Stimulated activated CD8-positive, alpha-beta memory T cell treated with anti-CD3 and anti-CD28 coated beads, Interleukin-7, amount 100 ng/mL, for 24 hours (primary cell): ENCODE measurements at places on chromosomes 1 and 21.

DNA sequence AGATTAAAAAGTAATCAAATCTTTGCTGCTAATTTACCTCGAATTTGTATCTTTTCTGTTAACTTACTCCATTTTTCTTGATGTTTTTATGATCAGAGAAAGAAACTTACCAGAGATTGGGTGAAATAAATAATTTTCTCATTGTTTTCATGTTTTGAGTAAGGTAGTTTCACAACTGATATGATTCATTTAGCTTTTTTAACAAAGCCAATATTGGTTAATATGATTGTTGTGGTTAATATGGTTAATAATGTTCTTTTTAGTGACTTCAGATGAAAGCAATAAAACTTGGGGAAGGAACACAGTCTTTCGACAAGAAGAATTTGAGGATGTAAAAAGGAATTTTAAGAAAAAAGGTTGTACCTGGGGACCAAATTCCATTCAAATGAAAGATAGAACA lies 48.1 kb downstream of the MAP3K21 start:
- DNase-seq: no peak

- no peak for DNase-seq
Measured at GRCh38 chr1:62492521-62492920, 55.7 kb downstream of the USP1 start.

DNA sequence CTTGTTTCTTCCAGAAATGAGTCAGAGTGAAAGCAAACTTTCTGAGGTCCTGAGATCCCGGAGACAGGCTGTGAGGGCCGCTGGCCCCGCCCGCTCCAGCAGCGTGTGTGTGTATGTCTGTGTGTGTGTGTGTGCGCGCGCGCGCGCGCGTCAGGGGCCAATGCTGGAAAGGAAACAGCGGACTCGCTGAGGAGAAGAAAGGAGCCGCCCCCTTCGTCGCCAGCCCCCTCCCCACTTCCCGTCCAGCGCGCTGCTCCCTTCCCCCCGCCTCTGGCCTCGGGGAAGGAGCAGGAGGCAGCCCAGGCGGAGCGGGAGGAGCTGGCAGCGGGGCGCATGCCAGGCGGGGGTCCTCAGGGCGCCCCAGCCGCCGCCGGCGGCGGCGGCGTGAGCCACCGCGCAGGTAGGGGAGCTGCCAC lies at the start of gene DISC1:
Gene DISC1, plus strand, starts transcription at position 256 of the 416 bp plus-strand sequence. Its CDS starts 78 bp downstream, at position 334.
- DNase-seq: no peak

DNA sequence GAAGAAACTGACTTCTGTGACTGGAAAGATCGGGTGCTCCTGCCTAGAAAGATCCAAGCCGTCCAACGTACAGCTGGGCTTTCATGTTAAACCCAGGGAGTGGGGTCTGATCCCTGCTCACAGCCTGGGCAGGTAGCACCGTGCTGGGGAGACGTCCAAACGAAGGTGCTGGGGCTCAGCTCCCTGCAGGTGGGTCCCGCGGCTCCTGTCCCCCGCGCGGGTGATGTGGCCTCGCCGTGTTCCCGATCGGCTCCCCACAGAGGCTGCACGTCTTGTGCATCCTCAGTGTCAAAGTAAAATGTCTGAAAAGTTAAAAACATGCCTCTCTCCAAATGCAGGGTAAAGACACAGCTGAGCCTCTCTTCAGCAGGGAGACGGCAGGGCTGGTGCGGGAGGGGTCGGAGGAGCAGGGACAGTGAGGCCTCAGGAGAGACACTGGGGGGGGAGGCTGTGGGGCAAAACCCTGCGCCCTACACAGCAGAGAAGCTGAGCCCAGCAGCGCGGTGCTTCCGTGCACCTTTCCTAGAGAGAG lies 40.1 kb upstream of the COL6A2 start:
- DNase-seq: no peak

- no peak for DNase-seq
Measured at GRCh38 chr1:14300991-14301703, 297.3 kb upstream of the KAZN start.

- no peak for DNase-seq
Measured at GRCh38 chr1:21174654-21175323, 1.9 kb downstream of the EIF4G3 start.

- no peak for DNase-seq
Measured at GRCh38 chr1:62232871-62233278, 38.2 kb downstream of the L1TD1 start.

DNA sequence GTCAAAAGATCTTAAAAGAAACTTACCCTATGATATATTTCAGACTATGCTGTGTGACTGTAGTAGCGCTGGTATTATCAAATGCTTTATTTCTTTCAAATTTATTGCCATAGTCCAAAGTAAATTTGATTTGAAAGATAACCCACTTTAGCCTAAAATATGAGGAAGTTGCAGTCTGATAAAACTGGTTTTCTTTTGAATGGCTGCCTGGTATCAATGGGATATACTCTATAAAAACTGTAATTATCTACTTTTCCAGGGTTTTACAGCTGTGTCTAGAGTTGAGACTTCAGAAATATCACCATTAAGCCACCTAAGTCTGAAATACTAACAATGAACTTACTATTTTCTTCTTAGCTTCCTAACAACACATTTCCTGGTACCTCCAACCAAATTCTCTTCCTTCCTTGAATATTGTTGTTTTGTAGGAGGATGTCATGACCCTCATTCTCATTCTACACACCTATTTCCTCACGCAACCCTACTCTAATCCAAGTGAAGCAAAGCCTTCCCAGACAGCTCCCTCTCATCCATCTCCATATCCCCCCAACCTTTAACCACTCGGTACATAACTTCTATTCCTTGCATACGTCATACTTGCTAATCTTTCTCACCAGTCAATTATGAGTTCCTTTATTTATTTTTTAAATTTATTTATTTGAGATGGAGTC lies 17.0 kb downstream of the KDM5B start:
- DNase-seq: no peak

DNA sequence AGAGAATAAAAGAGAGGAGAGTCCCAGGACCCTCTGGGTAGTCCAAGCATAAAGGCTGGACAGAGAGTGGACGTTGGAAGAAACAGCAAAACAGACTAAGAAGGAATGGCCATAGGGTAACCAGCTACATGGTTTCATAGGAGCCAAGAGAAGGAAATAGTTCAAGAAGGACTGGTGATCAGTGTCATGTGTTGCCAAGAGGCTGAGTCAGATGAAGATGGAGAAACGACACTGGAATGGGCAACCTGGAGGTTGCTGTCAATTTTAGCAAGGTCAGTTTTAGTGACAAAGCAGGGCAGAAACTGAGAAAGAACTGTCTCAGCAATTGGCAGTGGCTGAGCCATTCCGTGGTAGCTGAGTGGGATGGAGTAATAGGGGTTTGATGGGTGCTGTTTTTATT lies 41.4 kb downstream of the HMGB4 start:
- no peak for DNase-seq

DNA sequence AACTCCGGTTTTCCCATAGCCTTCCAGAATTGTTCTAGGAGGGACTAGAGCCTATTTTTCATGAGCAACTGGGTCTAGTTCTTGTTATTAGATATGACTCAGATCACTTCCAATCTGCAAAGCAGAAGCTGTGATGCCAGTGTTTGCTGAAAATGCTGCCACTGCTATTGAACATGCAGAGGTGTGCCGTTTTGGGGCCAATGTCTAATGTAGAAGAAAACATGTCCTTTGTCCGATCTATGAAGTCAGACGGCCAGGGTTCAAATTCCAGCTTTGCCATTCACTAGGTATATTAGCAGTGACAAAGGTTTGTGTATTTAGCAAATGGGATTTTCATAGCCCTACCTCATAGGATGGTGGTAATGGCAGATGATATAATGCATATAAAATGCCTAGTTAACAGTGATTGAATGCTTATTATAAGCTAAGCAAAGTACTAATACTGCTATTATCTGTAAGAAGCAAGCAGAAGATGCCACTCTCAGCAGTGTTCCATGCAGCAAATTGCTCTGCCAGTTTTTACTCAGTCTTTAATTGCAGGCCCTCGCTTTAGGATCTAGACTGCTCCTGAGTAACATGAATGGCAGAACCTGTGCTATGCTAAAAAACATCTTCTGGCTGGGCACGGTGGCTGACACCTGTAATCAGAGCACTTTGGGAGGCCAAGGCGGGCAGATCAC lies 40.1 kb upstream of the CXADR start:
- DNase-seq: no peak
